ENCODE measurements at places on chromosomes 5 and 9.

DNA sequence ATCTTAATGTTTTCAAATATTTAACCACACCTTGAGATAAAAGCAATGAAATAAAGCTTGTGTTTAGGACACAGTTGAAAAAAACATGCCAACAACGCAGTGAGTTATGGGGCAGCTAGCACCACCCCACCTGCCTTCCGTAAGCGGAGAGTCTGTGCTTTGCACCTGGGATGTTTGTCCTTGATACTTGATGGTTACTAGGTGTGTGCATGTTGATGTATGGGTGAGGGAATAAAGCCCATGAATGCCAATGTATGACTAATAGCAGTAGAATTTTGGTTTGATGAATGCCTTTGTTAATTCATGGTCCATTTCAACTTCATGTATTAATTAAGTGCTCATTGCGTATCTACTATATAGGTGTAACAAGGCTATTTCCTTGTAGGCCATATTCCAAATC is 74.0 kb downstream of the PCSK5 start:
- no peak for DNase-seq

GRCh38 chr5:154430466-154430865 is 15.3 kb upstream of the SAP30L start:
- DNase-seq: no peak

DNA sequence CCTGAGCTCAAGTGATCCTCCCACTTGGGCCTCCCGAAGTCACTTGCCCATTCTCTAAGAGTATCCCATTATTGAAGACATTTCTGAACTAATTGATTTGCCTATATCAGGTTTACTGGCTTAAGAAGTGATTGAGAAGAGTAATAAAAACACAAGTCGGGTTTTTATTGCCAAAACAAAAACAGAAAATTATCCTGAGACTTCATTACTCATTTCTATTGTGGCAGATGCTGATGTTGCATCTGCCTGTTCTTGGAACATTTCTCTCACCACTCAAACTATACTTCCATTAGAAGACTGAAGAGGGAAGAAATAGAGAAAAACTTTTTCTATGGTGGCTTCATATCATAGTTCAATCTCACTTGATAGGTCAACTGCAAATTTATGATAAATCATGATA is 41.9 kb upstream of the PLPP1 start:
- DNase-seq: no peak

- DNase-seq: peak; percentile 86
These were observed 74.2 kb downstream of the NTNG2 start for GRCh38 chr9:132235894-132236661.

- DNase-seq: no peak
These were observed 19.6 kb downstream of the FBXO38 start for GRCh38 chr5:148403344-148403743.

- peak; percentile 43 for DNase-seq
These were observed 1941.1 kb upstream of the C9orf72 start for GRCh38 chr9:29514336-29514735.

- DNase-seq: no peak
These were observed 39.4 kb upstream of the GRAMD2B start for GRCh38 chr5:126383776-126384175.

GRCh38 chr9:98380065-98380681 is 124.7 kb upstream of the TBC1D2 start:
- no peak for DNase-seq

GRCh38 chr9:113857875-113858274 is 18.2 kb upstream of the ZNF618 start:
- peak; percentile 3 for DNase-seq

DNA sequence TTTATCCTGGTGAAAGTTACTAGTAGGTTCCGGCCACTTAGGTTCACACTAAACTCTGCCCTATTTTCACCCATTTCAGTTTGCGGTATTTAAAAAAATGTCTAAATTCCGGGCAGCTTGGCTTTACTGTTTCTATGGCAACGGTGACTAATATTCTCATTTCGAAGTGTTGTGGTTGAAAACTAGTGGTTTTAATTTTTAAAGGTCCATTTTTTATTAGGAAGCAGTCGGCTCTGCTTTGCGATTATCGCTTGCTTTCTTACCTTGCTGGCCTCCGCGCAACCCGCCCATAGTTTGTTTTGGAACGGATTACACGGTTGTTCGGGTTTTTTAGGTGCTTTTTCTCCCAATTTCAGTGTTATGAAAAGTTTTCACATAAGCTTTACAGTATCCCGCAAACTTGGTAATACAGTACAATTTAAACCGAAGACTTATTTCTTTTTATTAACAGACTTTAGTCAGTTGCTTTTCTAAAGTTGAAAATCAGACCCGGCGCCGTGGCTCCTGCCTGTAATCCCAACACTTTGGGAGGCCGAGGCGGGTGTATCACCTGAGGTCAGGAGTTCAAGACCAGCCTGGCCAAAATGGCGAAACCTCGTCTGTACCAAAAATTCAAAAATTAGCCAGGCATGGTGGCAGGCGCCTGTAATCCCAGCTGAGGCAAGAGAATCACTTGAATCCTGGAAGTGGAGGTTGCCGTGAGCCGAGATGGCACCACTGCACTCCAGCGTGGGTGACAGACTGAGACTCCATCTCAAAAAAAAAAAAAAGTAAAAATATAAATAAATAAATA is 1.6 kb downstream of the KDM4C start:
- no peak for DNase-seq

DNA sequence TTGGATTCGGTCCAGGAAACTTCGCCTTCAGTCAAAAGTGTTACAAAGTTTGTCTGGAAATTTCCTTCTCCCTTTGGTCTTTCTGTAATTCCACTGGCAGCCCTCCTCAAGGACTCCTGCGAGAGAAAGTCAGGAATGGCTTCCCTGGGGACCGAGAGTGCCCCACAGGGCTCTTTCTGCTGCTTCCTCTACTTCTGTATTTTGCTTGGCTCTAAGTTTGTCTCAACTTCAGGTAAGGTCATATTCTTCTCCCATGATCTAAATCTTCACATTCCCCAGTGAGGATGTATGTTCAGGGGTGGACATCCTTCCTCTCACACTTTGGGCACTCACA is 10.3 kb upstream of the RIOK2 start:
- DNase-seq: no peak

DNA sequence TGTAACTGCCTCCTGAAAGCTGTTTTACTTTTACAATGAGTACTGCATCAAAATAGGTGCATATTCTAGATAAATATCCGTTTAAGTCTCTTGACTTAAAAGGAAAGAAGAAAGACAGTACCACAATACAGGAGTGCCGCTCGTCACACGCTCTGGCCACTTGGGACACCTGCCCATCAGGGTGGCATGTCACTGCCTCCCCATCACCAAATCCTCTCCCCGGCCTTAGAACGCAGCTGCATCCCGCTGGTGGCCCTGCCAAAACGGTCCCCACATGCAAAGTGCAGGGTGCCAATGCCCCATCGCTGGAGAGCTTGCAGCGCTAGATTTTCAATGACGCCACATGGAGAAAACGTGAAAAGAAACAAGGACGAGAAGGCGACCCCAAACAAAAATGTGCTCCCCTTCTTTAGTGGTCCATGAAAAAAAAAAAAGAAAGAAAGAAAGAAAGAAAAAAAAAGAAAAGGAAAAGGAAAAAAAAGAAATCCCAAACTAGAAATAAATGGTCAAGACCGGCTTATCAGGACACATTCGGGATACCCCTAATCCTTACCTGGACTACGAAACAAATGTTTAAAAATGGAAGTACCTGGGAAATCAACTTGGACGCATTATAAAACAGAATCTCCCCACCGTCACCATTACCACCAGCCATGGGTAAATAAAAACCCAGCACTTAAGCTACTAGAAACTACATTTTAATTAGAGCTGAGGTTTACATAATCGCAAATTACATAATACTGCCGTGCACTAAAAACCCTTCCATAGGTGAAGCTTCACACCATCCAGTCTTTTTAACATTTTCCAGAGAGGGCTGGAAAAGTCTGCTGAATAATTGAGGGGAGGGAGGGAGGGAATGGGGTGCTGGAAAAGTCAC is 1.0 kb downstream of the ANKH start:
- peak; percentile 53 for DNase-seq

DNA sequence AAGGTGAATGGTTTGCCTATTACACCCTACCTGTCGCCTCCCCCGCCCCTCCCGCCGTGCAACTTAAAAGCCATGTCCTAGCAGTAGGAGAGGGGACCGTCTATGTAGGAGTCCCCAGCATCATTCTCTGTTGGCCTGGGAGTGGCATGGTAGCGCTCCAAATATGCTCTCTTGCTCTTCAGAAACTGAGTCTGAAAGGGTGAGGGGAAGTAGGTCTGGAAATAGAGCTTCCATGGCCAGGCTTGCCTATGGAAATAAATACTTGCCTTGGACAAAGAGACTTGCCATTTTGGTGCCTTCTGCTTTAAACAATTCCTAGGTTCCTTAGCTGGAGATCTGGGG is 1.4 kb downstream of the RGS7BP start:
- peak; percentile 19 for DNase-seq

DNA sequence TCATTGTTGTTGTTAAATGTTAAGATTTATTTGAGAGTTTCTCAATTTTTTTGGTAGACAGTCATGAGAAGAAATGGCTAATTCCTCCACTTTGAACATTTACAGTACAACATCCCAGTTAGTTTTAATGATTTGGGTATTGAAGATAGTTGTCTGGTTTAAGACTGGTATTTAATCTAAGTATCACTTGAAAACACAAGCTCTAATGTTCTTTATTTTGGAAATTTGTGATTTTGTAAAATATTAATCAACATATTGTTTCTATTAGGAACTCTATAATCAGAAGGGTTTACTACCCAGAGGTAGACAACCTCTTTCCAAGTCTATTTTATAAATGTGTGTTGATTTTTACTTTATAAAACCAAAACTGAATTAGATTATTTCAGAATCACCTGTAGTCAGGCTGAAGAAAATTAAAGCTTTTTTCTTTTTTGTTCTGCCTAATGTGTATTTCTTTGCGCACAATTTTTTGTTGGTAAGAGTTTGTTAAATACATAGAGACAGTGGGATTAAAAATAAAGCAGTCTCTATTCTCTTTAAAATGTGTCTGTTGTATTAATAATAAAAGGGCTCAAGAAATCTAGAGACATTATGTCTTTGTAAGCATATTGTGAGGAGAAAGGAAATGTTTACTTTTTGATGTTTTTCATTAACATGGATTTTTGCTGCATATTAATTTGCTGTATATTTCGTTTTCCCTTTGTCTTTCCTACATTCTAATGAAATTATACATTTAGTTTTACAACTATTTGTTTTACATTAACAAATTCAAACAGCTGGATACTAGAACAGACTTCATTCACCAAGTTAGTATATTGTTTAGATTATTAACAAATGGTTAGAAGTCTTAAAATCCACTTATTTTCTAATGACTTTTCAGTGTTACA is 3.9 kb upstream of the PURA start:
- no peak for DNase-seq

DNA sequence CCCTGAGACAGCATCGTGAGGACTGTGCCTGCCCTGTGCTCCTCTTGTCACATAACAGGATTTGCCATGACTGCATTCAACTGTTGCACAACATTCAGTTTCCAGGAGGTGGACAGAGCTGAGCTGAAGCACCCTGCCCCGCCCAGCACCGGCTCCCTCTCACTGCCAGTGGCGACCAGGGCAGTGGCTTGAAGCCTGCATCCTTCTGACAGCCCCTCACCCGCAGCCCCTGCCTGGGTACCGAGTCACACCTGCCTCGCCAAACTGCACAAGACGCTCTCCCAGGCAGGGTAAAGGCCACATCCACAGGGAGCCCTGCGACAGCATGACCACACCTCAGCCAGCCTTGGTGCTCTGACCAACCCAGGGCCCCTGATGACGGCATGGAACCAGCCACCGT is 59.9 kb upstream of the ZNF354A start:
- no peak for DNase-seq

GRCh38 chr9:131259432-131259898 is 16.8 kb downstream of the FAM78A start:
- no peak for DNase-seq

GRCh38 chr5:124641154-124641792 is 105.2 kb downstream of the ZNF608 start:
- no peak for DNase-seq

DNA sequence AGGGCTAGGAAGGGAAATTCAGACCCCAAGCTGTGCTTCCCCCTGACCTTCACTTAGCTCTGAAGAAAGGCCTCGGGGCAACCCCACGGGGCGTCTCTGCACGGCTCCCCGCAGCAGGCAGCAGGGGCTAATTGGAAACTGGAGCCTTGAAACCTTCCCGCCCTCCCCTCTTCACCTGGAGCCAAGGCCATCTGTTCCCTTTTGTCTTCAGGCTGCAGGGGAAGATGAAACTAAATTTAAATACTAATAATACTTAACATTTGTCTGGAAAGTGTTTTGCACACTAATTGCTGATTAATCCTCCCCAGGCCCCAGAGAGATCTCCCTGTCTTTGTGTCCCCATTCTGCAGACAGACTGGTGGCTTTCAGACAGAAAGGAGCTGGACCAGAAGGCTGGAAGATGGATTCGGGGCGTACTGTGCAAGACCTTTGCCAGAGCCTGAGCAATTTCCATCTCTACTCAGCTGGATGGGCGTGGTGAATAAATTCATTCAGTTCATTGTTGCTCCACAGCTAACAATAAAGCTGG is 34.1 kb upstream of the CPLX2 start:
- DNase-seq: no peak

- no peak for DNase-seq
These were observed 9.6 kb downstream of the RASGEF1C start for GRCh38 chr5:180199390-180199789.

DNA sequence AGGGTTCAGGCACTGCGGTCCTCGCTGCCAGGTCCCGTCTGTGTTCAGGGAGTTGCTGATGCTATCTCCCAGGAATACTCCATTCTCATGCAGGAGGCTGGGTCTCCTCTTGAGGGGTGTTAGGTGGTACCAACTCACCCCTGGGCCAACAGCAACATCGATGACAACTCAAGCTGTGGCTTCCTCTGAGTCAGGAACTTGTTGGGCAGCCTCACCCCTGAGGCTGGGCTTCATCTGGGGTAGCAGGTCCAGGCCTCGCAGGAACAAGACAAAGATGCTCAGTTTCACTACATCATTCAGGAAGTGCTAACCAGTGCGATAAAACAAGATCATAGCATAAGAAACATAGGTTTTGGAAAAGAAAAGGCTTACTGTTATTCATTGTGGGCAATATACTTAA is 125.9 kb downstream of the SYK start:
- DNase-seq: no peak

- DNase-seq: no peak
These were observed 429.3 kb downstream of the CCDC171 start for GRCh38 chr9:15982182-15982581.

DNA sequence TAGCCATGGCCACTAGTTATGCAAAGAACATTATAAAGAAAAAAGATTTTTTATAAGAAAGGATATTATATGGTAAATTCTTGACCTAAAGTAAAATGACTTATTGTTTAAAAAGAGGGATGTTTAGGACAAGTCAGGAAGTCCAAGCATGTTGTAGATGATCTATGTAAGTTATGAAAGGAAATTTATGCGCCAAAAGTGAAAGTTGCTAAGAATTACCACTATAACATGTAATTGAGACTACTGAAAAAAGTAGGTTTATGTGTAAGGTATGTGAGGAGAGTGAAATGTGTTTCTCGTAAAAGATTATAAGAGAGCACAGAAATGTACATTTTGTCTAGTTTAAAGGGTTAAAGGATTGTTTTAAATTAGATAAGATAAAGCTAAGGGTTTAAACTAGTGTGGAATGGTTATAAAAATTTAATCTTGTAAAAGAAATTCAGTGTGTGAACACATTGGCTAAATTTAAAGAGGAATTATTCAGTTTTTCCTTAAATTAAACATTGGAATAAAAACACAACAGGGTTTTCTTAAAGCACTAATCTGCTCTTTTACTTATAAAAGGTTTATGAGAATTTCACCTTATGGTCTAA is 1100.4 kb upstream of the EDIL3 start:
- DNase-seq: no peak

GRCh38 chr9:94931740-94932139 is 205.2 kb downstream of the AOPEP start:
- no peak for DNase-seq
